Activated T-helper 1 cell treated with anti-CD3 and anti-CD28 coated beads, Interleukin-12 subunit alpha, Interleukin-12 subunit beta, Interleukin-2, Interleukin-4 antibody, amounts not matched to agents 30 ng/mL and 10 ng/mL and 1 ng/mL, durations not matched to agents 14 hours and 24 hours and 36 hours (primary cell): ENCODE measurements at places on chromosomes 2 and 18. TPM values are rescaled to one million over a fixed set of nuclear protein-coding genes. Genes with fewer than 3 reads are reported as not detected.

GRCh38 chr2:62320657-62321357 is 124.9 kb downstream of the B3GNT2 start:
- DNase-seq = no peak

- DNase-seq = no peak
These were observed 1.1 kb upstream of the ATP6V1C2 start for GRCh38 chr2:10720306-10720705.

- DNase-seq = no peak
These were observed 506.6 kb downstream of the NR4A2 start for GRCh38 chr2:155825876-155826275.

The DNAH7 gene
- not detected in 2 replicates for total RNA-seq

DNA sequence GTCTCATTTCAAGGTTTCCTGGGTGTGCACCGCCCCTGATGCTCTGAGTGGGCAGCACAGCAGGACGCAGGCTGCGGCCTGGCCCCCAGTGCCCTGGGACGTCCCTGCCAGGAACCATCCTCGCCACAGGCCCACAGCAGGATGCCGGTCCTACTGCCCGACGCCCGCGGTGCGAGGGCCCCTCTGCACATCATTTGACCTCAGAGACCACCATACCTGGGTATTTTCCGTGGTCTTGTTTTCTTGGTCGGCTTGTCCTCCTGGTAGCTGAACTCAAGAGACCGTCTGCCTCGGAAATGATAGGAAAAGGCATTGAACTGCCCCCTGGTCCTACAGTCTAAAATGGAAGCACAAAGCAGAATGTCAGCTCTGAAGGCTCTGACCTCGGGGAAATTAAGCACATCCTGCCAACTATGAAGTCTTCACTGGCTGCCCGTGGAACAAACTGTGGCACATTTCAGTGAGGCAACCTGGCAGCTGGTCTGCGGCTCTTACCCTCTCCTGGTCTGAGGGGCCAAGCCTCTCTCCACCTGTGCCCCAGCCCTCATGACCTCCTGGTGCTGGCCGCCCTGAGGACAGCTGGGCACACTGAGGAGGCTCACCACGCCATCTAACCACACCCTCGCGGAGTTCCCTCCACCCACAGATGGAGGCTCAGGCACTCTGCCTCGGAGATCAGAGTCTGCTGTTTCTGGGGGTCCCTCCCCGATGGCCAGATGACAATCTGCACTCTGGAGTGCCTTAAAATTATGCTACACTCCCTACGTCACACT is 105.0 kb downstream of the PXDN start:
- DNase-seq = no peak

The CDCA7 gene
- total RNA-seq = 112 and 115 TPM in 2 replicates

The TCF23 gene
- total RNA-seq = not detected in 2 replicates

The GALNT14 gene
- total RNA-seq = 0.21 and 0.27 TPM in 2 replicates

DNA sequence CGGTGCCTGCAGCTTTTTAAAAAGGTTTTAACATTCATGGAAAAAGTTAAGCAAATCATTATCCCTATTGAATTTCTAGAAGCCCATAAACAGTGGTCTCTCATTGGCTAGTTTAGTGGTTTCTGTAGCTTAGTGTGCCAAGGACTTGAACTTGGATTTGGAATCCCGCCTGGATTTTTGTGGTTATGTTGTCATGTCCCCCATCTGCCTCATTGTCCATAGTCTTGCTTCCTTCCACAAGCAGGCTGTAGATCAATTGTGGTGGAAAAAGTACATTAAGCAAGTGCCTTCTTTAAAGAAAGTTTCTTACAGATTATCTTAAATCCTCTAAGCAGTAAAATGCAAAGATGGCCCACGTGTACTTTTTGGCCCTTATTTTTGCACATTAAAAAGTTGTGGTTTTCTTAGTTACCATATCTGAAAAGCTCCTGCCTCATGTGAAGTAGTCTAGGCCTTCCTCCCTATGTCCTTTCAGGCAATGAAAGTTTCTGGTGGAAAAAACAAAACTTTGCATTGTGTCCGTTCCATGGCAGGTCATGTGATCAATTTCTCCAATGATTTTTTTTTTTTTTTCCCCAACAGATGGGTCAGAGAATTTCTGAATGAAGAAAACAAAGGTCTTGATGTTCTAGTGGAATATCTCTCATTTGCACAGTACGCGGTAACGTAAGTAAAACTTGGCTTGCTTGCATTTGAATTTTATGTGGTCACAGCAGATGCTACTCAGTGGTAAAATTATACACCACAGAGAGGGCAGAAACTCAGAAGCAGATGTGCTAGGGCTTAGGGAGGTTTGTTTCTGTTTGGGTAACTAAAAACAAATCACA is 158.9 kb downstream of the PRPF40A start:
- DNase-seq = no peak

The SIX2 gene
- total RNA-seq = not detected in 2 replicates

The KCNG3 gene
- 0.10 and 0.12 TPM in 2 replicates for total RNA-seq

The CCDC148 gene
- total RNA-seq = 0.36 TPM in 1 of 2 replicates, not detected in the other

DNA sequence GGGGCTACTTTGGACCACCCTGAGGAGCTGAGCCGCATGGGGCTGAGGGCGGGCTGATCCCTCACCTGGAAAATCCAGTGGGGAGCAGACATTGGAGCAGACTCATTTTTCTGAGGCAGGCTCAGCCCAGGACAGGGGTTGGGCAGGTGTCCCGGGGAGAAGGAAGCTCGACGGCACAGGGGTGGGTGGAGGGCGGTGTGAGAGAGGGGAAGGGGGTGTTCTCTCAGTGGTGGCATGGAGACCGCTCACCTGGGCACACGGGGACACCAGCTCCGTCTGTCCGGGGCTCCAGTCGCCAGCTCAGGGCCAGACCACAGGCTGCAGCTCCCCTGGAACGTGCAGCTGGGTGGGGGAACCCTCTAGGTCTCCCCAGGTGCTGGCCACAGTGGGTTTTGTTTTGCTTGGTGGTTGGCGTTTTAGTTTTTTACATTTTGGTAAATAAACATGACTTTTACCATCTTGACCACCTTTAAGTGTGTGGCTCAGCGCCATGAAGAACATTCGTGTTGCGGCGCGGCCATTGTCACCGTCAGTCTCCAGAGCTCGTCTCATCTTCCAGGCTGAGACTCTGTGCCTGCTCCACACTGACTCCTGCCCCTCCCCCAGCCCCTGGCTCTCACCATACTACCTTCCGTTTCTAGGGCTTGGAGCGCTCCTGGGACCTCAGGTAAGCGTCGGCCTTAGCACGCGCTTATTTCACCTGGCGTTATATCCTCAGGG is 4.3 kb upstream of the MAB21L4 start:
- no peak for DNase-seq

DNA sequence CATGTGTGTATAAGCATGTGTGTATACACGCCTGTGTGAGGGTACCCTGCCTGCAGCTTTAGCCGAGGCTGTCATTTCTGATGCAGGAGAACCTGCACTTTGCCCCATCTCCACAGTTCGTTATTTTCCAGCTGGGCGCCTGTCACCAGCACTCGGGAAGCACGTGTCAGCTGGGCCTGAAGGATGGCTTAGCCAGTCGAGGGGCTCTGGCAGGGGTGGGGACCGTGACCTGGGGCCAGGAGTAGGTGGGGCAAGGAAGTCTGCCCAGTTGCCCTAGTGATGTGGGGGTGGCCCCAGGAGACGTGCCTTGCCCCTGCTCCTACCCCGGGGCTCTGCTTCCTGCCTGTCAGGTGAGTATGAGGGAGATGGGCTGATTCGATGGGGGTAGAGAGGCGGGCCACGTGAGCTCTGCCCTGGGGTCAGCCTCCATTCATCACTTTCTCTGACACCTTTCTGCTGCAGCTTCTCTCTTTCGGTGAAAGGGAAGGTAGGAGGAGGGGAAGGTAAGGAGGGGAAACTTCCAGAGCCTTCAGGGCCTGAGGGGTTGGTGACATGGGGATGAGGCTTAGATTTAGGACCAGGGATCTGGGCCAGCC is 130.6 kb upstream of the SKOR2 start:
- no peak for DNase-seq

DNA sequence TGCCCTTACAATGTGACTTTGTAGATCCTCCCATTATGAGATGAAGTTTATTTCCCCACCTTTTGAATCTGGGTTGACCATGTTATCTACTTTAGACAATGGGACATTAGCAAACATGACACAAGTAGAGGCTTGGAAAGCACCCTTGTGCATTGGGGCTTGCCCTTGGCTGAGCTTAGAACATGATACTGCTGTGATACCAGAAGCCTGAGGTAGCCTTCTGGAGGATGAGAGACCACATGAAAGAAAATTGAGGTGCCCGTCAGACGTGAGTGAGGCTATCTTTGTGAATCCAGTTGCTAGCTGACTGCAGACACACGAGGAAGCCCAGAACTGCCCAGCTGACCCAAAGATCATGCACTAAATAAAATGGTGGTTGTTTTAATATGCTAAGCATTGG is 341.2 kb downstream of the CYP26B1 start:
- DNase-seq = no peak

DNA sequence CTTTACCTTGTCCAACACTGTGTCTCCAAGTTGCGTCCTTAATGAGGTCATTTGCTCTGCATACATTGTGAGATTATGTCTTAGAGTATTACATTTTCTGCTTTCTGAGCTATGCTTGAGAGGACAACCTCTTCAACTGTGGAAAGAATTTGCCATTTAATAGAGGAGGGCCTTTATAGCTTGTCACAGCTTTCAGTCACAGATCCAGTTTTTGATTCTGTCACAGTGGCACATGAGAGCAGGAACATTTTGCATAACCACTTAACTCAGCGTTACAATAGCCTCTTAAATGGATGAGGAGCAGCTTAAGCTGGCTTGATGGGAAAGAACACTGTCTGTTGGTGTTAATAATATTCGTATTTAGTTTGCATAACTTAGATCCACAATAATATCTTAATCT is 63.0 kb downstream of the RHBDD1 start:
- DNase-seq = no peak
